ENCODE measurements at places on chromosomes 16 and 17.

- no peak for DNase-seq
These were observed 5.4 kb downstream of the CD2BP2 start for GRCh38 chr16:30349675-30350074.

GRCh38 chr17:31318298-31318801 lies 3.1 kb downstream of the EVI2A start:
- no peak for DNase-seq

GRCh38 chr16:69761983-69762813 lies at the start of gene WWP2:
TSS of gene WWP2 (plus strand) at chr16:69762332. CDS start at chr16:69787011, 24,679 bp downstream.
- no peak for DNase-seq

- DNase-seq: no peak
These were observed 134.7 kb downstream of the SOX9 start for GRCh38 chr17:72255481-72255880.

DNA sequence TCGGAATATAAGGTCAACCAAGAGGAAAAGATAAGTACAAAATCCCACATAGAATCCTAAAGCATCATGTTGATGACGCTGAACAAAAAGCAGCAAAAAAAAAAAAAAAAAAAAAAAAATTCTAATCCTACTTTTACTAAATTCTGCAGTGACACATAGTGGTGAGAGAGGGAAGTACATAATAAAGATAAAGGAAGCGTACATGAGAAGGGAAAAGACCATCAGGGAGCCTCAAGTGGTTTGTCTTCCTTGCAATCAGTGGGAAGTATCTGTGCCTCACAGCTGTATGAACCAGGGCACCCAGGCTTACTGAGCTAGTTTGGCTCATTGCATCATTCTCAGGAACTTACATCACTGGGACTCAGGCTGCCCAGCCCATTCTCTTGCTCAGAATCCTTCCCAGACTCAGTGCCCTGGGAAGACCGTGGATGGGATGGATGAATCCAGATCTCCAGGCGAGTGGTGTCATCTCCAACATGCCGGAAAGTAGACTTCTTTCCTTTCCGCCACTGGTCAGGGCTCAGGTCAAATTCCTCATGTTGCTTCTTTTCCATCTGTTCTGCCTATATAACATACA lies 21.2 kb downstream of the SMG6 start:
- no peak for DNase-seq

DNA sequence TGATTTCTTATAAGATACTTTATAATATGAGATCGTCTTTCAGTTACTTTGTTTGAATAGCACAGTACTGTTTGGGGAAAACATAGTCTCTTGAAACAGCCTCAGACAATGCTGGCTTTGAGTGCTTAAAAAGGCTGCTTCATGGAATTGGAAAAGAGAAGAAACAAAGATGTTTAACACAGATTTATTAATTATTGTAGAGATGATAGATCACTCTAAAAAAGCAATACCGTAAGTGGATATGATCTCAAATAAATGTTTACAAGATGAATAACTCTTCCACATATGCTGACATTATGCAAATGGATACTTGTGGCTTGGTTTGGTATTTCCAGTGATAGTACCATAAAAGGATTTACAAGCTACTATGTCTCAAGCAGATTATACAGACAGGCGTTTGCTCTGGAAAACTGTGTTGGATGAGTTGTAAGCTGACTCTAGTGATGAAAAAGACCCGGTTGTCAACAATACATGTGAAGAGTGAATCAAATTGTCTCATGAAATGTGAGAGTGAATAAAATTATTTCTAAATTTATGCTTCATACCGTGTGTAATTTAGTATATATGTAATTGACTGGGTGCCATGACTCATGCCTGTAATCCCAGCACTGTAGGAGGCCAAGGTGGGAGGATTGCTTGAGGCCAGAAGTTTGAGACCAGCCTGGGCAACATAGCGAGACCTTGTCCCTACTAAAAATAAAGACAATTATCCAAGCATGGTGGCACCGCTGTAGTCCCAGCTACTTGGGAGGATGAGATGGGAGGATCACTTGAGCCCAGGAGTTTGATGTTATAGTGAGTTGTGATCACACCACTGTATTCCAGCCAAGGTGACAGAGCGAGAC lies 105.4 kb downstream of the FTO start:
- DNase-seq: no peak

DNA sequence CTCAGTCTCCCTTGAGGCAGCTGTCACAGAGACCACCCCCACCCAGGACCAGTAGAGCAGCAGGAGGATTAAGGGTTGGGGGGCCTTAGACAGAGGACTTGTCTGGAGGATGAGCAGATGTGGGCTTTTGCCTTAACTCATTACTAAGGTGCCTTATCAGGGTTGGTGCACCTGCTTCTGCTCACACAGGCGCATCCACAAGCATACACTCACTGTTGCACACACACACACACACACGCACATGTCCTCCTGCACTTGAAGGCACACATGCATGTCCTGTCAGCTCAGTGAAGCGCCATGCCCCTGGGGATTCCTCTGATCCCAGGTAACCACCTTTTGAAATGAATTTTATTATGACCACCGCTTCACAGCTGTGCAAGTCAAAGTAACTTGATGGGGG lies 1.2 kb downstream of the GFAP start:
- DNase-seq: no peak

DNA sequence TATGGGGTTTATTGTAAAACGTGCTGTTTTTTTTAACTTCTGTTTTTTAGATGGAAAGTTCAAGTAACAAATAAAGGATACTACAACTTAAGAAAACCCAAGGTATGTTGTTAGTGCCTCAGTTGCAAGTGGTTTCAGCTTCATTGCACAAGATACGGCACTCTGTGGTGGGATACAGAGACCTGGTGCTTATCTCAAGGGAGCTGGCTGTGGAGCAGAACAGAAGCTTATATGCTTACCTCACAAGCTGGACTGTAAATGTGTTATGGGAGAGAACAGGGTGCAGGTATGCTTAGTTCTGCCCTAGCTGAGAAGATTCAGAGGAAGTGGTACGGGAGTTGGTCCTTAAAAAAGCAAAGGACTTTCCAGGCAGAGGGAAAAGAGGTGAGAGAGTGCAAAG lies 15.2 kb downstream of the DGKE start:
- no peak for DNase-seq
